ENCODE measurements at places on chromosomes 2 and 18. TPM values are rescaled to one million over a fixed set of nuclear protein-coding genes. Genes with fewer than 3 reads are reported as not detected.

GRCh38 chr18:50909261-50909660 is 30.3 kb downstream of the ME2 start:
- DNase-seq, result no peak
- H3K4me3 ChIP-seq, result no peak overlapping the region
- no peaks in the 10 kb centered on the region for H3K4me1 ChIP-seq
- H3K36me3 ChIP-seq, result peaks cover 19% of the 10 kb centered on the region
- H3K27me3 ChIP-seq, result no peaks in the 10 kb centered on the region

DNA sequence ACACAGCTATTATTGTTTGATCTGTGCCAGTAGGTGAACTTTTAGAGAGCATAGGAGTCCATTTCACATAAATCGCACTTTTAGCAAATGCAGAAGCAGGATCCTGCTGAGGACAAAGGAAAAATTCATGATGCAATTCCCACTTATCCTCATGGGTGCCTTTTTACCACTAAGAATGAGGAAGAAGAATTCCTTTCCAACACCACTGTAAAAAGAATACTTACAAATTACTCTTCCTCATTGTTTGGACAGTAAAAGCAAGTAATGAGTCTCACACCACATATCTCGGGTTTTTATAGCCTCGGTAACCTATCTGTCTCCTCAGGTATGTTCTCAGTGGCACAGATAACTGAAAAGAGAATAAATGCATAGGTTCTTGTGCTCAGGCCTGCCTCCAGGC is 238.5 kb downstream of the MTX2 start:
- DNase-seq, result peak; percentile 61
- H3K27me3 ChIP-seq, result peaks cover 10% of the 10 kb centered on the region
- no peaks in the 10 kb centered on the region for H3K4me1 ChIP-seq
- no peaks in the 10 kb centered on the region for H3K36me3 ChIP-seq
- H3K27ac ChIP-seq, result no peak overlapping the region

- no peak overlapping the region for H3K27ac ChIP-seq
- H3K27me3 ChIP-seq, result no peaks in the 10 kb centered on the region
- H3K36me3 ChIP-seq, result no peaks in the 10 kb centered on the region
- H3K4me3 ChIP-seq, result no peak overlapping the region
Observed at GRCh38 chr2:70615222-70615621, 61.6 kb upstream of the TGFA start.

- no peak for DNase-seq
- H3K27ac ChIP-seq, result no peak overlapping the region
- no peaks in the 10 kb centered on the region for H3K36me3 ChIP-seq
- H3K27me3 ChIP-seq, result no peaks in the 10 kb centered on the region
- H3K4me3 ChIP-seq, result no peak overlapping the region
Observed at GRCh38 chr2:24332791-24333540, 27.4 kb downstream of the ITSN2 start.

DNA sequence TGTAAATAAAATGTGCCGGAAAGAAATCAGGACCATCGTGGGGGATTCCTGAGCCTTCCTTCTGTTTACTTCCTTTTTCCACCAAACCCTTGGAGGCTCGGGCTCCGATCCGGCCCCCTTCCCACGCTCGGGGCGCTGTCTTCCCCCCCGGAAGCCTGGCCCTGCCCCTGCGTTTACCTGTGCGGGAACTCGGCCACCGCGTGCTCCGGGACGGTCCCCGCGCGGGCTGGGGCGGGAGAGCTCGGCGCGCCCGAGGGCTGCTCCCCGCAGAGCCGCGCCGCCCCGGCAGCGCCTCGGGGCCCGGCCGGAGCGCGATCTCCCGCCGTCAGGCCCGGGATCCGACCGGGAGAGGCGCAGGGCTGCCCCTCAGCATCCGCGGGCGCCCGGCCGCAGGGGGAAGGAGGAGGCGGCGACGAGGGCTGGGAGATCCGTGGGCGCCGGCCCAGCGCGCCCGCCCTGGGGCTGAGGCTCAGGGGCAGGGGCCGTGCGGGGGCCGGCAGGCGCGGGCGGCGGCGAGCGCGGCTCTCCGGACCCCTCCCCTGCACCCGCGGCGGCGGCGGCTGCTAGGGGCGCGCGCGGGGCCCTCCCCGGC is 435 bp downstream of the ADCY3 start:
- peaks cover 36% of the 10 kb centered on the region for H3K27me3 ChIP-seq
- H3K4me3 ChIP-seq, result peak overlapping the region; percentile 56
- DNase-seq, result peak; percentile 63
- H3K36me3 ChIP-seq, result no peaks in the 10 kb centered on the region
- no peak overlapping the region for H3K27ac ChIP-seq

GRCh38 chr2:134137182-134137611 is 116.7 kb upstream of the MGAT5 start:
- DNase-seq, result peak; percentile 79
- peak overlapping the region; percentile 84 for H3K27ac ChIP-seq
- no peak overlapping the region for H3K4me3 ChIP-seq
- peaks cover 59% of the 10 kb centered on the region for H3K4me1 ChIP-seq

The FBXO48 gene
- 0.46 TPM for total RNA-seq

The IL1RN gene
- total RNA-seq, result not detected

The PFN4 gene
- total RNA-seq, result not detected

The SLC8A1 gene
- 492 TPM for total RNA-seq

All from cardiac muscle cell (in vitro differentiated cells and primary cell).